ENCODE measurements at places on chromosomes 2 and 18.

DNA sequence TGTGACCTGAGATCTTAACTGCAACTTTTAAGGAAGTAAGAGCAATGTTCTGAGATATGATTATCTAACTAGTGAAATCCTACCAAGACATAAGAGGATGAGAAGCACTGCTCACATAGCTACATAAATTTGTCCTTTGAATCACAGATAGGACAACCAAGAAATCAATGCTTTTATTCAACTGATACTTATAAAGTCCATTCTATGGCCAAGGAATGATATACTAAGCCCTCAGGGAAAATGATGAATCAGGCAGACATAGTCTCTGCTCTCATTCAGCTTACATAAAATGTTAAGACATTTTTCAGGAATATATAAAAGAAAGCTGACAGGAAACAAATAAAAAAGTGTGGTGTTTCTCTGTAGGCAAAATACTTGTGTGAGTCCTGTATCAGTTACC, 39.1 kb downstream of the PGAP1 start:
- peaks cover 14% of the 10 kb centered on the region for H3K36me3 ChIP-seq
- H3K27ac ChIP-seq: no peak overlapping the region
- DNase-seq: no peak
- H3K27me3 ChIP-seq: no peaks in the 10 kb centered on the region
- no peak overlapping the region for H3K4me3 ChIP-seq

GRCh38 chr2:160205505-160205904, 5.4 kb upstream of the ITGB6 start:
- no peak overlapping the region for H3K4me3 ChIP-seq
- DNase-seq: no peak
- no peak overlapping the region for H3K27ac ChIP-seq
- H3K36me3 ChIP-seq: no peaks in the 10 kb centered on the region
- no peaks in the 10 kb centered on the region for H3K27me3 ChIP-seq
- no peaks in the 10 kb centered on the region for H3K4me1 ChIP-seq

DNA sequence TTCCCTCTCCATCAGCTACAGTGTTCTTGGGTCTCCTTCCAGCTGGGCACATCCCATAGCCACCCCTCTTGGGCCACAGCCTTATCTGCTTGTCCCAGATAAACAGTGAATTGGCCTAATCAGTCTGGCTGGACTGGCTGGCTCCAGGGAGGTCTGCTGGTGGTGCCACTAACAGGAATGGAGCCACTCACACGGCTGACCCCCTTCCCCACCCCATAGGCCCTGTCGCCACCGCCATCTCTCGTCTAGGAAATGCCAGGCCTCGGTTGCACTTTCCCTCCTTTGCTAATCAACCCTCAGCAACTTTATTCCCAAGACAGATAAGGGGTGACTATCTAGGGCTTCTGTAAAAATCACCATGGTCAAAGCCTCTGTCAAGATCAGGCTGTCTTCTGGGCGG, 23.0 kb upstream of the TNP1 start:
- DNase-seq: no peak
- H3K27ac ChIP-seq: no peak overlapping the region
- H3K36me3 ChIP-seq: no peaks in the 10 kb centered on the region
- no peaks in the 10 kb centered on the region for H3K27me3 ChIP-seq
- no peaks in the 10 kb centered on the region for H3K4me1 ChIP-seq

DNA sequence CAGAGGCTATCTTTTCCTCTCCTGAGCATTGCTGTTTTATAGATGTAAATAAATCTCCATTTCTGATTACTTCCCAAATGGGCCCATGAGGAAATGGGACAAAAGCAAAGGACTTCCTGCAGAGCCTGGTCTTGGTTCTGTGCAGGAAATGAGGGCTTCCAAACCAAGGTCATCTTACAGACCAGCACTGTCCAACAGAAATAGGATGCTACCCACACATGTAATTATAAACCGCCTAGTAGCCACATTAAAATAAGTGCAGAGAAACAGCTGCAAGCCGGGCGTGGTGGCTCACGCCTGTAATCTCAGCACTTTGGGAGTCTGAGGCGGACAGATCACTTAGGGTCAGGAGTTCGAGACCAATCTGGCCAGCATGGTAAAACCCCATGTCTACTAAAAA, 6.2 kb downstream of the TTL start:
- H3K27ac ChIP-seq: no peak overlapping the region
- no peak overlapping the region for H3K4me3 ChIP-seq
- no peaks in the 10 kb centered on the region for H3K27me3 ChIP-seq

DNA sequence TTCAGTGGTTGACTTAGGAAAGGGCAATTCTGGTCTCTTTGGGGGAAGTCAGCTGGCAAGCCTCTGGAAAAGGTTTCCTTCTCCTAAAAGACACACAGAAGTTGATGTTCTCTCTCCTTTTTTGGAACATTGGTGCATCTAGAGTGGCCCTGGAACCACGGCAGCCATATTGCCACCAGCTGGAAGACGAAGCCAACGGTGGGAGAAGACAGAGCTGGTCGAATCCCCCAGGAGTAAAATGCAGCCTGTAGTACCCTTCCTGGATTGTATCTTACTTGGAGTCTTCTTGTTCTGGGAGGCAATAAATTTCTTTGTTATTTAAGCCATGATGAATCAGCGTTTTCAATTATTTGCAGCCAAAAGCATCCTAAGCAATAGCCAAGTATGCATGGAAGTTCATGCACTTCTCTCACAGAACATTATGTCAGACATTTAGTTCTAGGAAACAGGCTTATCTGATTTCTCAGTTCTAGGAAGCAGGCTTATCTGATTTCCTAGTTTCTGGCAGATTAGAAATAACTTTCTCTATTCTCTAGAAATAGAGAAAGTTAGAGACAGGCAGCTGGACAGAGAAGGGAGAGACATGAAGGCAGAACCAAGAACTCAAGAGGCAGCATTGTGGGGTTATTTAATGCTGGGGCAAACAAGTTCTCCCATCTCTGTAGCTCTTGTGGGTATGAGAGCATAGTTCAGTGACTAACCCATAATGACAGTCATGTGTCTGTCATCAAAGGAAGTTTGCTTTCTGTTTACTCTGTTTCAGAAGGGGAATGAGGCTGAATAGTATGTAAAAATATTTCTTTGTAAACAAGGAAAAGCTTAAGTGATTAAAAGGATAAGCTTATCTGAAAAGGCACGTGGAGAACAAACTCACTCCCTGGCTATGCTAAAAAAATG, 40.5 kb upstream of the NABP1 start:
- H3K4me1 ChIP-seq: no peaks in the 10 kb centered on the region
- no peaks in the 10 kb centered on the region for H3K36me3 ChIP-seq
- H3K4me3 ChIP-seq: no peak overlapping the region
- DNase-seq: no peak
- H3K27ac ChIP-seq: no peak overlapping the region

DNA sequence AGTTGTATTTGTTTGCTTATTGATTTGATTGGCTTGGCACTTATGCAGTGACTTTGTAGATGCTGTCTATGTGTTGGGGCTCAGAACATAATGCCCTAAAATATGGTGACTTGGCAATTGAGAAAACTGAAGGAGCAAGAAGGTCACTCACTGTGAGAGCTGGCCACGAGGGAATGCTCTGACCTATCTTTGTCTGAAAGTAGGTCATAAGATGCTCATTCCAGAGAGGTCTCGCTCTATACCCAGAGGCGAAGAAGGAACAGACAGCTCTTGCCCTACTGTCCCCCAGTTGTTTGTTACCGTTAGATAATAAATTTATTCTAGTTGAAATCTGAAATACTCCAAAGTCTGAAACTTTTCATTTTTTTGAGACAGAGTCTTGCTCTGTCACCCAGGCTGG, 158.5 kb downstream of the TGIF1 start:
- no peaks in the 10 kb centered on the region for H3K4me1 ChIP-seq
- H3K4me3 ChIP-seq: no peak overlapping the region
- no peaks in the 10 kb centered on the region for H3K36me3 ChIP-seq
- no peak for DNase-seq

DNA sequence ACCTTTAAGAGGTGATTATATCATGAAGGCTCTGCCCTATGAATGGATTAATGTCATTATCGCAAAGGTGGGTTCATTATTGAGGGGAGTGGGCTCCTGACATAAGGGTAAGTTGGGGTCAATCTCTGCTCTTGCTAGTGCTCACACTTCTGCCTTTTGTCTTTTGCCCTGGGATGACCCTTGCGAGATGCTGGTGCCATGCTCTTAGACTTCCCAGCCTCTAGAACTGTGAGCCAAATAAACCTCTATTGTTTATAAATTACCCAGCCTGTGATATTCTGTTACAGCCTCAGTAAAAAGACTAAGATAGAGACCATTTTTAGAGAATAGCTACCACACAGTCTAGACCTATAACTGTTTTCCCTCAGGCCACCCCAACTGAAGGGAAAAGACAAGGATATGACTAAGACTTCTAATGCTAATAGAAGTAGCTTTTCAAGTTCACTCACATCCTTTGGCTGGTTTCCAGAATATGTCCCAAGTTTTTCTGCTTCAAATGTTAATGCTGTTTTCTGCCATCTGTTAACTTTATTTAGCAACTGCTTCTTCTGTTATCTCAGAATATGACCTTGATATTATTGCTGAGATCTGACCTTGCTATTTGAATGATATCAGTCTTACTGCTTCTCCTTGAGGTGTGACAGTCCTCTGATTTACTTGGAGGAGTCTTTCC, 65.1 kb upstream of the STAM2 start:
- H3K36me3 ChIP-seq: no peaks in the 10 kb centered on the region
- no peak for DNase-seq
- H3K4me3 ChIP-seq: no peak overlapping the region

GRCh38 chr2:218755567-218756404, 26.2 kb upstream of the CYP27A1 start:
- peaks cover 39% of the 10 kb centered on the region for H3K36me3 ChIP-seq
- H3K27me3 ChIP-seq: no peaks in the 10 kb centered on the region

DNA sequence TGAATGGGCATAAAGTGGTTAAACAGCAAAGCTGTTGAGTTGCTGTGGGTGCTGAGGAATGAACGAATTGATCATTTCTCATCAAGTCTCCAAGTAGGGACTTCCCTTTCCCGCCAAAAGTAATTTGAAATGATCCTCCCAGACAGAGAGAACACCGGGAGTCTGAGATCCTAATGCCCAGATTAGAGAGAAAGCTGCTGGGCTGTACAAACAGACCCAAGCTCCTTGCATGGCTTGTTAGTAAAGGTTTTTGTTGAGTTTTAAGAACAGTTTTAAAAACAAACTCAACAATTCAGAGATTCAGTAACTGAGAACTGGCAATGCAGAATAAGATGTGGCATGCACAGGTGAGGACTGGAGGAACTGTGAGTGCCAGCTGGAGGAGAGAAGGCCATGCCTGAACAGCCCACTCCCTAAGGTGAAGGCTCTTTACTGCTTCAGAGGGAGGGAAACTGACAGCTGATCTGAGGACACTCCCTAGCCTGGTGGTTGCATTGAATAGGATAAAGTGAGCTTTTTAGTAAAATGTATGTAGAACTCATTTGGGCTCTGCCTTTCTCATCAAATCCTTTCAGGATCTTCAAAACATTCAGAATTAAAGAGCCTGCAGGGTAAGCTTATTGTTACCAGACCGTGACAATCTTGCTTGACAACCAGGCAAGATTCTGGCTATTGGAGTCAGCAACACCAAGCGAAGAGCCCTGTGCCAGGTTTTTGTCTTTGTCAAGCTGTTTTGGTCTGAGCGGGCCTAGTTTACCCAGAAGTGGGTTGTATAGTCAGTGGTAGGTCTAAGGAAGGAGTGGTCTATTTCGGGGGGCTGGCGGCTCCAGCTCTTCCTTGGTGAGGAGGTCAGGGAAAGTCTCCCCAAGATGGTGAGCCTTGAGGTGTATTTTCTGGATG, 63.2 kb upstream of the IGFBP5 start:
- no peak overlapping the region for H3K4me3 ChIP-seq
- no peaks in the 10 kb centered on the region for H3K4me1 ChIP-seq
- DNase-seq: no peak
- H3K36me3 ChIP-seq: no peaks in the 10 kb centered on the region
- H3K27me3 ChIP-seq: no peaks in the 10 kb centered on the region
- H3K27ac ChIP-seq: no peak overlapping the region

- no peaks in the 10 kb centered on the region for H3K4me1 ChIP-seq
- H3K4me3 ChIP-seq: peak overlapping the region; percentile 87
- no peaks in the 10 kb centered on the region for H3K36me3 ChIP-seq
- no peaks in the 10 kb centered on the region for H3K27me3 ChIP-seq
These were observed 1.2 kb upstream of the RAB12 start for GRCh38 chr18:8607776-8608742.

DNA sequence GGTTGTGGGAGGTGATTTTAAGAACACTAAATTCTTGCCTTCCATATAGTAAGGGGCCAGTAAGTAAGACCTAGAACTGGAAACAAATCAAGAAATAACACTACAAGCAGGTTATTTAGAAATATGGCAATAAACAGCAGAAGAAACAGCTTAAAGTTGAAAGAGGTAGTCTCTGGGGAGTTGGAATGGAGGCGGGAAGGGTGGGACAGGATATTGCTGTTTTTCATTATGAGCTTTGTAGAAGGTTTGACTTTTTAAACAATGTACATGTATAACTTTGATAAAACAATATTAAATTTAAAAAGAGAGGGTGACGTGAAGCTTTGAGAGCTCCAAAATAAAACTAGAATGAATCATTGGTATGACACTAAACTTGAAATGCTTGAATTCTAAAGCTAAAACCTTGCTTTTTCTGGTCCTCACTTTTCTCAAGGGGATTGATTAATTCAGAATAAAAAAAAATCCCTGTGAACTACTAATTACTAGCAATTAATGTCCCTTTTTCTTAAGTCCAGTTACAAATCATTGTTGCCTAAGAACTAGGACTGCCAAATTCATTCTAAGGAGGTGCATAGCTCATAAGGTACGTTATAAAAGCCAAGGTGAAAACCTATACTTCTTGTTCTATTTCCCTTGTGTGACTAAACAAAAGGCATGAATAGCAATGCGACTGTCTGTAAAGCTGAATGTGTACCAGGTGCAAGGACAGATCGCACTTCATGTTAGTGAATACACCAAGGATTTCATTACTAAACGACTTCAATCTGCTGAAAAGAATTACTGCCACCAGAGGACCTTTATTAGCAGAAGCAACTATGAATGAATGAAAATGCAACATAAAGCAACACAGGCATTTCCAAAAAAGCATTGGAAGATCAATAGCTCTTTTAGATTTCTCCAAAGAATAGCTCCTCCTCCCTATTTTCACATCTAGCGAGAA, 177.5 kb downstream of the RBM43 start:
- no peak overlapping the region for H3K27ac ChIP-seq
- no peak overlapping the region for H3K4me3 ChIP-seq
- no peaks in the 10 kb centered on the region for H3K27me3 ChIP-seq
- no peaks in the 10 kb centered on the region for H3K4me1 ChIP-seq

DNA sequence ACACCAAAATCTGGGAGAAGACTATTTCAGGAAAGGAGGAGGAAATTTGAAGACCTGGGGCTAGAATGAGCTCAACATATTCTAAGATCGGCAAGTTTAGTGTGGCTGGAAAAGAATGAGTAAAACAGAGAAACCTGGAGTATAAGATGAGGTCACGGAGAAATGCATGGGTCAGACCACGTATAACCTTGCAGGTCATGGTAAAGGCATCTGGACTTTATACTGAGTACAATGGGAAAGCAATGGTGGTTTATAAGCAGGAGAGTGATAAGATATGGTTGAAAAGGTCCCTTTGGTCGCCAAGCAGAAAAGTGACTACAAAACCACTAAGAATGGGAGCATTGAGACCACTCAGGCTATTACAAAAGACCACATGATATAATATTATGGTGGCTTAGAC, 91.2 kb upstream of the CDKL4 start:
- peaks cover 24% of the 10 kb centered on the region for H3K4me1 ChIP-seq
- no peaks in the 10 kb centered on the region for H3K27me3 ChIP-seq
- no peaks in the 10 kb centered on the region for H3K36me3 ChIP-seq
- H3K27ac ChIP-seq: no peak overlapping the region

Data from right atrium auricular region (tissue), 2 donors.